ENCODE measurements at places on chromosomes 6 and 20.

DNA sequence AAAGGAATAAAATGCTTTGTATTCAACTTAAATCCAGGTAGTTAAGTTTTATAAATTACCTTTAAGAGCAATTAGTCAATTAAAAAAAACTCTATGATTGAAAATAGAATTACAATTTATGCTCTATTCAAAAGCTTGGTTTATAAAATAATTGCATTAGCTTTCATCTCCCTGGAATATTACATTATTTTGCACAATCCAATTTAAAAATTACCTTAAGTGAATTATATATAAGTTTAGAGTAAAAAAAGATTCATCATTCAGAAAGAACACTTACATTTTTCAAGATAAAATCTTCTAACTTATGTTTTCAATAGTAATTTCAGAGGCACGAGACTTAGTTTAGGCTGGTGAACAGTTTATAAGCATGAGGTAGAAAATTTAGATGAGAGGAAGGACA, 14.9 kb downstream of the SSR1 start:
- no peak for DNase-seq

DNA sequence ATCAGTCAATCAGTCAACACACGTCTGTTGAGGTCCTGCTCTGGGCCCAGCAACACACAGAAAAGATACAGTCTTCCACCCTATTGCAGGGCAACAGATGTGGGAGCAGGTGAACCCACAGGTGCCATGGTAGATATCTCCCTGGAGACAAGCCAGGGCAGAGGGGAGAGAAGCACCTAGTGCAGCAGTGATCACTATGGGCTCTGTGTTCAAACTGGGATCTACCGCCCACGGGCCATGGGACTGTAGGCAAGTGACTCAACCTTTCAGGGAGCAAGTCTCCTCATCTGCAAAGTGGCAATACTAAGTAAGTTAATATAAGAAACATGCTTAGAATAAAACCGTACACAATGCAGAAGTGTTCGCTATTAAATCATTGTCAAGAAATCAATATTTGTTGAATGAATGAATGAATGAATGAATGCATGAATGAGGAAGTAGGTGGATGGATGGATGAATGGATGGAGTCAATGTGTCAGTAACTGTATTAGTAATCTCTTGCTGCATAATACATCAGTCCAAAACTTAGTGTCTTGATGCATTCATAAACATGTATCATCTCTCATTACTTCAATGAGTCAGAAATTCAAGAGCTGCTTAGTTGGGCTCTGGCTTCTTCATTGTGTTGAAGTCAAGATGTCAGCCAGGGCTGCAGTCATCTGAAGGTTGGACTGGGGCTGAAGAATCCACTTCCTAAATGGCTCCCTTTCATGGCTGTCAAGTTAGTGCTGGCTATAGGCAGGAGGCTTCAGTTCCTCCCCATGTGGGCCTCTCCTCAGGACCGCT, 31.9 kb upstream of the NFATC2 start:
- no peak for DNase-seq

- DNase-seq: no peak
Measured at GRCh38 chr6:118606858-118607257, 44.5 kb downstream of the CEP85L start.

- no peak for DNase-seq
Measured at GRCh38 chr6:53295176-53295575, 53.6 kb downstream of the ELOVL5 start.

DNA sequence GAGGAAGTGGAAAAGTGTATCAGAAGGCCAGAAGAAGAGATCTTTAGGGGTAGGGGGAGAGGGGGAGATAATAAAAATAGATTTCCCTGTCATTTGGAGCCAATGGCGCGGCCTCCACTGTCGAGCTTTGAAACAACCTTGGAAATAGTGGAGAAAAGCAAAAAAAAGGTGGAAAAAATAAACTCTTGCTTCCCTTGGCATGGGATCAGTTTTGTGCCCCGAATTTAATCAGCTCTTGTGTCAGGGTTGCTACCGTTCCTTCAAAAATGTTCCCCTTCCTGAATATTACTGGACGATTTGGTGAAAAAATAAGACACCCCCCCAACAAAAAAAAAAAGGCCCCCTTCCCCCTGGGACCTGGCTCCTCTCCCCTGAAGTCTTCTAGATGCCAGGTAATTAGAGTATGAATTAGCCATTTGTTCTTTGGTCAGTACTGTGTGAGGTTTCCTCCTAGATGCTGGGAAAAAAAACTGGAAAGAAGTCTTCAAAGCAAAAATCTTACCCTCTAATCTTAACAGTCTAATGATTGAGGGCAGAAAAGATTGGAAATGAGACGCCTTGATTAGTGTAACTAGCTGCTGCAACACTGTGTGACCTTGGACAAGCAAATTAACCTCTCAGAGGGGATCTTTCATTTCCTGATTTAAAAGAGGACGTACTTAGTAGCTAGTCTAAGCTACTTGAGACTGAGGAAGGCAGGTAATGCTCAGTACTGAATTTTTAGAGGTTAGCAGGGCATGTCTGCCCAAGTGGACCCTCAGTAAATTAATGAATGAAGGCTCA, 872 bp upstream of the RBM39 start:
- no peak for DNase-seq

GRCh38 chr6:154632119-154632518, 101.1 kb upstream of the SCAF8 start:
- DNase-seq: no peak

GRCh38 chr6:75813476-75814250, 64.6 kb downstream of the MYO6 start:
- DNase-seq: no peak

- no peak for DNase-seq
Measured at GRCh38 chr6:122791310-122791679, 2.2 kb downstream of the SMPDL3A start.

- no peak for DNase-seq
Measured at GRCh38 chr6:2687456-2687855, 63.3 kb downstream of the MYLK4 start.

- DNase-seq: no peak
Measured at GRCh38 chr6:106194949-106195921, 109.1 kb downstream of the PRDM1 start.

DNA sequence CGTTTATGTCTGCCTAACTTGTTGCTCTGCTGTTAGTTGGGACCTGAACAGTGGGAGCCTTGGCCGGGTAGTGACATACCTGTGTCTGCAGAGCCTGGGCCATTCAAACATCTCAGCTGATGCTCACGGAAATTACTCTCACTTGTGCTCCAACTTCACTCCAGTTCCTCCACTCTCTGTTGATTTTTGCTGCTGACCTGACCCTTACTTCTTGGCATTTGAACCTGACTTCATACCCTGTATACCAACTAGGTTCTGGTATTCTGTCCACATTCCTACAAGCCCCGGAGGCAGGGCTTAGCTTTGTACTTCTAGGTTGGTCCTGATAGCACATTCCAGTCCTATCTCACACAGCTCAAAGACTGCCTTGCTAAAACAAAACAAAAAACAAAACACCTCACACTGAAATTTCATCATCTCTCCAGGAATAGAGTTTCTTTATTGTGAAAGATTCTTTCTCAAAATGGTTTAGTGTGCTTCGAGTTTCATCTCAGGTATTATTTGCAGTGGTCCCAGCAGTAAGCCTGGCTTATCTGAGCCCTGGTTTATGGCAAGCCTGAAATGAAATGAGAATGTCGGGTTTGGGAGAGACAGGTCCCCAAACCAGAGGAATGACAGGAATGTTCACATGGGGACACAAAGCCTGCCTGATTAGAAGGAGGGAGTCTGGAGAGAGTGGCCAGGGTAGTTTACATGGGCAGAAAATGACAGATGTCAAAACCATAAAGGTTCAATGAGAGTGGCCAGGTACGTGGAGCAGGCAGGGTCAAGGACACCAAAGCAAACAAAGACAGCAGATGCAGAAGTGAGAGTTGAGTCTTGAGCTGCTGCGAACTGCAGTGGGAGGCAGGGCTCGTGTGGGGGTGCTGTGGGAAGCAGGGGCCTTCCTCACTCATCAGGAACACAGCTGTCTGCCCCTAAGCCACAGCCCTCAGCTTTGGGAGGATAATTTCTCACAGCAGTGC, 174.2 kb upstream of the HDAC2 start:
- DNase-seq: no peak

GRCh38 chr6:7542065-7542873, 798 bp downstream of the DSP start:
- peak; percentile 23 for DNase-seq

DNA sequence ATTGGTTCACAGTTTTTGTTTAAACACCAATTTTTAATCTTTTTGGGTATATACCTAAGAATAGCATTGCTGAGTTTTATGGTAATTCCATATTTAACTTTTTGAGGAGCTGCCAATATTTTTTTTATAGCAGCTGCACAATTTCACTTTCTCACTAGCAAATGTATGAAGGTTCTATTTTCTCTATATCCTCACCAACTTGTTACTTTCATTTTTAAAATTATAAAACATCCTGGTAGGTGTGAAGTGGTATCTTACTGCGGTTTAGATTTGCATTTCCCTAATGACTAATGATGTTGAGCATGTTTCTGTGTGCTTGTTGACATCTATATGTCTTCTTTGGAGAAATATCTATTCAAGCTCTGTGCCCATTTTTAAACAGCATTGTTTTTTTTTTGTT, 452.1 kb downstream of the GRIK2 start:
- no peak for DNase-seq

- DNase-seq: no peak
Measured at GRCh38 chr6:142900227-142900971, 44.6 kb downstream of the HIVEP2 start.

DNA sequence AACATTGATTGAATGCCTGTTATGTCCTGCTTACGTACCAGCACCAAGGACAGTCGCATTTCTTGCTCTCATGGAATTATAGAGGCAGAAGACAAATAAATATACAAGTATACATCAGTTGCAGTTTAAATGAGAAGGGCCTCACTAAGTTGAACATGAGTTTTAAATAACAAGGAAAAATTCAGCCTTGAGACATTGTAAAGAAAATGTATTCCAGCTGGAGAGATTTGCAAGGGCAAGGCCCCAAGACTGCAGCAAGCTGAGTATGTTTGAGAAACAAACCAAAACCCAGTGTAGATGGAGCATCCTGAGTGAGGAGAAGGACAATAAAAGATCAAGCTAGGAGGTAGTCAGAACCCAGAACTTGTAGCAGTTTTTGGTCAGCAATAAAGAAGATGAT, 123.2 kb upstream of the BMP5 start:
- DNase-seq: no peak

- no peak for DNase-seq
Measured at GRCh38 chr6:20370801-20371200, 30.9 kb upstream of the E2F3 start.

- DNase-seq: no peak
Measured at GRCh38 chr6:1222728-1223595, 88.9 kb upstream of the FOXQ1 start.

DNA sequence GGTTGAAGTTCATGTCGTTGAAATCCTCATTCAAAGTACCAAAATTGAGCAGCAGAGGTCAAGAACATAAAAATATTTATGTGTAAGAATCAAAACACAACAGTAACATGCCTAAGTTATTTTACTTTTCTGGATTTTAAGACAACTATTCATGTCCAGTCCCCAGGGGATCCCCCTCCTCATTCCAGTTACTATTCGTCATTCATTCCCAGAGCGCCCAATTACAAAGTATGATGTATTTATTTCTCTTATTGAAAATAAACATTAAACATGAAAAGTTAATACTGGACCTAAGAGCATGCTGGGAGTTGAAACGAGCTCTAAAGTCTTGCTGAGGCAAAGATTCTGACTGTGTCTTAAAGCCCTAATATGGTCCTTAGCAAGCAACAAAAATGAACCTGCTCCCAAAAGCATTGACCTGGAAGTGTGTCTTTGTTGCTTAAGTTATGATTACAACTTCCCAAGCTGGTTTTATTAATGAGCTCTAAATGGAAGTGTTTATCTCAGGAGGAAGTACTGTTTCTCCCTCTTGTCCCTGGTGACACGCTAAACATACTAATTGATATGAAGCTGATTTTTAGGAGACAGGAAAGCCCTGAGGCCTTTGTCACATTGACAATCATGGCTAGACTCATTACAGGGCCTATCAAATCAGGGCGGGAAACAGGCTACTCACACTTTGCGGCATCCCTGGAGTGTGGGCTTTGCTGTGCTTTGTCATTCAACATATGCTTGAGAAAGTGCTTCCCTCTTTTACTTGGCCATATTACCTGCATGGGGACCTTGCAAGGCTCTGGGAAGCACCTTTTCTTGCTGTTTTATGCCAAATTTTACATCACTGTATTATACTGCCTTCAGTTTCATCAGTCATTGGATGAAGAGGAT, 192.2 kb upstream of the DTNBP1 start:
- DNase-seq: no peak

GRCh38 chr6:152636609-152637295, 410 bp downstream of the SYNE1 start:
- DNase-seq: no peak

DNA sequence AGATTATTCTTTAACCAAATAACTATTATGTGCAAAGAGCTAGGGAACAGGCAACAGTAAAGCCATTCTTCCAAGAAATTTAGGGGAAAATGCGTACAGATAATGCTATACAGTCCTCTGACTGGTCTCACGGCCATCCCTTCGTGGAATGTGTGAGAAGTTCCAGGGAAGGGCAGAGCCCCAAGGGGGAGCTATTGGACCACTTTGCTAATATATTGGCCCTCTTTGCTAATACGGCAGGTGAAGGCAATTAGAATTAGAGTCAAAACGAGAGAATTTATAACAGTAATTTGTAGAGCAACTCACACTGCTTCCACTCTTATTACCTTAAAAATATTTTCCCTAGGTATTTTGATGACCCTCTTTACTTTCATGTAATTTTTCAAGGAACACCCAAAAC, 140.4 kb downstream of the IMPG1 start:
- DNase-seq: no peak

- DNase-seq: no peak
Measured at GRCh38 chr6:6812427-6812826, 223.9 kb downstream of the LY86 start.

- DNase-seq: no peak
Measured at GRCh38 chr20:5642155-5642981, 107.8 kb upstream of the SHLD1 start.

DNA sequence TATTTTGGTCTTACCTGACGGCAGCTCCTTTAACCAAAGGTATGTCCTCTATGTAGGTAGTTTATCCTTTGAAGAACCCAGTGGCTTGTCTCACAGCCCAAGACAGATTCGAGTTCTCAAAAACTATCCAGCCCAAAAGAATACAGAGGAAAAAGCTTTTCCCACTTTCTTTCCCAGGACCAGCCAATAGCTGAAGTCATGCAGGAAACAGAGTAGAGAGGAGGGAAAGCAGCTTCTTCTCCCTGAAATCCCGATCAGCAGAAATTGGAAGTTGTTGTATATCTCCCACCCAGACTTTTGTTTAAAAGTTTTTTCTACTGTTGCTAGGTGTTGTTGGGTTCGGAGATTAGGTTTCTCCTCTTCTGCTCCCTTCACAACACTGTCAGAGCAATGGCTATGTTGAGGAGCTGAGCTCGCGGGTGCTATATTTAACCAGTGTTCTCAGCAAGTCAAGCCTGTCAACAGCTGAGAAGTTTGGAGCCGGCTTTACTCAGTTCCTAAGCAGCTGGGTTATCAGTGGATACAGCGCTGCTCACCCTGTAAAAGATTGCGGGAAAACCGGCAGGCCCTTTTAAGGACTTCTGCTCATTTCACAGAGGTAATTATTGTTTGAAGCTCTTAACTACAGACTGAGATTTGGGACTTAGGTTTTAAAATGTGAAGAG, at the start of gene FILIP1:
Gene FILIP1 (minus strand): TSS at position 401 of the 665 bp plus-strand sequence. CDS start 78,828 bp downstream, outside the sequence.
- no peak for DNase-seq

GRCh38 chr6:29624520-29624961, 8.4 kb downstream of the GABBR1 start:
- no peak for DNase-seq
